ENCODE measurements at places on chromosomes 11 and 22. TPM values are rescaled to one million over a fixed set of nuclear protein-coding genes. Genes with fewer than 3 reads are reported as not detected.

DNA sequence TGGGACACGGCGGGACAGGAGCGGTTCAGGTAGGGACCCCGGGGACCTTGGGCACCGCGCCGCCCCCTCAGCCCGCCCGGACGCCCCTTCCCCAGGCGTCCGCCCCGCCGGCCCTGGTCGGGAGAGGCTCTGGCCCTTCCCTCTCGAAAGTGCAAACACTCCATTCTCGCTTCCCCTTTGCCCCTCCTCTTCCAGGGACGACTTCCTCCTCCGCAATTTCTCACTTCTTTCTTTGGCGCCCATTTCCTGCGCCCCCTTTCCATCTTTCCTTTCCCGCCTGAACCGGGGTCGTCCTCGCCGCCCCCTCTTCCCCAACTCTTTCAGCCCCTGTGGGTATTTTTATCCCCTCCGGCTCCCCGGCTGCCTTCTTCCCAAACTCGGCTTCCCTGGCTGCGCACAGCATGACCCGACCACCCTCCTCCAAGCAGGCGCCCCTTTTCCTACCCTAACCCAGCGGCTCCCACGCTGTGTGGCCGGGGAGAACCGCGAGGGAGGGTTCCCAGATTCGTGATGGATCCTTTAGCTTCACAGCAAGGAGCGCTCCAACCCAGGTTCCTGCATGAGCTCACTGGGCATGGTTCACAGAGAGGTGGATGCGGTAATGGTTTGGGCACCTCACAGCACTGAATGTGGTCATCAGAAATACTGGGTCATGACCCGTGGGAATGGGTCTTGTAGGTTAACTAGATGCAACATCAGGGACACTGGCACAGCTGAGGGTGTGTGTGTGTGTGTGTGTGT lies 689 bp downstream of the RAB39A start:
- DNase-seq: no peak

DNA sequence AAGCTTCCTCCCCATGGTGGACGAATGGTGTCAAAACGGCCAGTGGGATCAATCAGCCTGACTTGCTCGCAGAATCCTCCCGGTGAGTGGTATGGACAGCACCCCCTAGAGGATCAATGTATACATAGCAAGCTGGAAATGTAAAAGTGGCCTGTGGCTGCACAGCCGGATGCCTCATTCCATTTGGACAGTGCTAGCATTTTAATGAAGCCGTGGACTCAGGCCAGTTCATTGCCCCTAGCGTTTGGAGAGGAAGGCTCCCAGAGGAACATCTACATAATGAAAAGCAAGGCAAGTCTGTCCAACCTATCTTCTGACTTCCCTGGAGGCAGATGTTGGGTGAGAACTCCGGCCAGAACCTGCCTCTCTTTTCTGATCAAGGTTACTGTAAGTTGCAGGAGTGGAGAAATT lies 942.3 kb downstream of the NTM start:
- DNase-seq: peak; percentile 14

GRCh38 chr22:23751441-23751996 lies 607 bp upstream of the ZNF70 start:
- DNase-seq: no peak

DNA sequence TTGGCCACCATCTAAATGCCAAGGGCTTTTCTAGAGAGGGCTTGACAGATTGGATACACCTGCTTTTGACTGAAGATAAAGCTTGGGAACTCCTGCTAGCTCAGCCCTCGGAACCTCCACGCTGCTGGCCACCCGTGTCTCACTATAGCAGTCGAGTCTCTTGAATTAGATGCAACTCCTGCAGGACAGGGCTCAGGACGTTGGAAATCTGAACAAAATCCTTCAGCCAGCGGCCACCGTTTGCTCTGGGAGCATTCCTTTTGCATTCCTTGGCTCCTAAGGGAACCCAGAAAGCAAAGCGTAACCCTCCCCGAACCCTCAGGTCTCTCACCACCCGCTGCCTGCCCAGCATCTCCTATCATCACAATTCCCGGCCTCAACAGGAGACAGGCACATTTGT lies 77.8 kb downstream of the GRIK4 start:
- no peak for DNase-seq

- no peak for DNase-seq
Observed at GRCh38 chr22:37267661-37268413, 14.5 kb upstream of the CYTH4 start.

GRCh38 chr22:40050258-40050657 lies 55.5 kb downstream of the FAM83F start:
- DNase-seq: no peak

Gene DNAJB7
- 1.0 TPM for polyA plus RNA-seq

GRCh38 chr22:23501261-23501619 lies 78.8 kb downstream of the IGLL1 start:
- DNase-seq: no peak

Gene ANO9
- polyA plus RNA-seq: 15.9 TPM

- DNase-seq: no peak
Observed at GRCh38 chr11:132751516-132752250, 780.6 kb downstream of the OPCML start.

Gene DGCR6
- polyA plus RNA-seq: 11.7 TPM

GRCh38 chr22:45877036-45877380 lies 100.0 kb downstream of the WNT7B start:
- DNase-seq: no peak

- no peak for DNase-seq
Observed at GRCh38 chr22:49087716-49088601, 739.7 kb downstream of the BRD1 start.

DNA sequence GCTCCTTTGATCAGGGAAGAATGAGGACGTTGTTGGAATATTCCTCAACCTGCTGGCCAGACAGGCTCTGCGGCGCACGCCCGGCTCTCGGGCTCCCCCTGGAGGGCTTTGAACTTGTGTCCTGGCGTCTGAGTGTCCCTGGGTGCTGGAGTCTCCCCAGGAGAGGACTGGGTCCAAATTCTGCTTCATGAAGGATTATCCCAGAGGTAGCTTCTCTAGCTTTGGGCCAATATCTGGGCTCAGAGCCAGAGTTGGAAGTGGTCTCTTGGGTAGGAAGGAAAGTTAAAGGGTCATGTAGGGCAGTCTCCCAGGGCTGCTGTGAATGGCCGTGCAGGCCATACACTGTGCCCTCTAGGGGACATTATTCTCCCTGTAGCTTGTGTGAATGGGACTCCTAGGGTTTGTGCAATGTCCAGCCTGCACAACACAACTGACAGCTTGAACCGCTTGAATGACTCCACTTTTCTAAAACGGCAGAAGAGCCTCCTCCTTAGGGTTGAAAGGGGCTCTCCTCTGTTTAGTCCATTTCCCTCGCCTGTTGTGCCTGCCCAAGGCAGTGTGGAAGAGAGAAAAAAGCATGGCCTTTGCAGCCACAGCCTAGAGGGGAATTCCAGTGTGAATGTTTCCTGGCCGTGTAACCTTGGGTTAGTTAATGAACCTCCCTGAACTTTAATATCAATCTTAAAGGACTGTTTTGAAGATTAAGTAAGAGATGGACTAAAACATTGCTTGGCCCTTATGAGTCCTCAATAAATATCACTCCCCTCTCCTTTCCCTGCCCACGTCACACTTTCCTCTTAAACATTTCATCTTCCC lies 111.2 kb upstream of the THY1 start:
- no peak for DNase-seq

DNA sequence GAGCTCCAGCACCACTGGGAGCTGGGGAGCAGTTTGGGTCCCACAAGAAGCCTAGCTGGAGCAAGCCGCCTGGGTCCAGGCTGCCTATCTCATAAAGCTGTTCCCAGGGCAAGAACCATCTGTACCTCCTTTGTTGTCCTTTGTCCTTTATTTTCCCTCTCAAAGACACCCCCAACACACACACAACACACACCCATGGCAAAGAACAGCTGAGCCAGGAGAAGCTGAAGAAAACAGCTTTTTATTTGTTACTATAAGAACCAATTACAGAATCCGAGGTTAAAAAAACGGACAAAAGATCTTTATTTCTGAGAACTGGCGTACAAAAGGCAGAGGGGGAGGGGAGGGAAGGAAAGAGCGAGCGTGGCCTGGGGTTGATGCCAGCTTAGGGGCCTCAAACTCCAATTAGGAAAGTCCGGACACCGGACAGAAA lies 1.7 kb upstream of the TUT1 start:
- no peak for DNase-seq

- DNase-seq: no peak
Observed at GRCh38 chr22:20000246-20001081, 16.2 kb downstream of the ARVCF start.
